ENCODE measurements at places on chromosomes 7 and 10.
A peak's percentile ranks its signal among the peaks of the same experiment; 100 is the strongest.

GRCh38 chr10:29816801-29817558 is 182.2 kb upstream of the SVIL start:
- no peak for DNase-seq

GRCh38 chr10:123043409-123043925 is 34.7 kb downstream of the ACADSB start:
- DNase-seq: no peak

DNA sequence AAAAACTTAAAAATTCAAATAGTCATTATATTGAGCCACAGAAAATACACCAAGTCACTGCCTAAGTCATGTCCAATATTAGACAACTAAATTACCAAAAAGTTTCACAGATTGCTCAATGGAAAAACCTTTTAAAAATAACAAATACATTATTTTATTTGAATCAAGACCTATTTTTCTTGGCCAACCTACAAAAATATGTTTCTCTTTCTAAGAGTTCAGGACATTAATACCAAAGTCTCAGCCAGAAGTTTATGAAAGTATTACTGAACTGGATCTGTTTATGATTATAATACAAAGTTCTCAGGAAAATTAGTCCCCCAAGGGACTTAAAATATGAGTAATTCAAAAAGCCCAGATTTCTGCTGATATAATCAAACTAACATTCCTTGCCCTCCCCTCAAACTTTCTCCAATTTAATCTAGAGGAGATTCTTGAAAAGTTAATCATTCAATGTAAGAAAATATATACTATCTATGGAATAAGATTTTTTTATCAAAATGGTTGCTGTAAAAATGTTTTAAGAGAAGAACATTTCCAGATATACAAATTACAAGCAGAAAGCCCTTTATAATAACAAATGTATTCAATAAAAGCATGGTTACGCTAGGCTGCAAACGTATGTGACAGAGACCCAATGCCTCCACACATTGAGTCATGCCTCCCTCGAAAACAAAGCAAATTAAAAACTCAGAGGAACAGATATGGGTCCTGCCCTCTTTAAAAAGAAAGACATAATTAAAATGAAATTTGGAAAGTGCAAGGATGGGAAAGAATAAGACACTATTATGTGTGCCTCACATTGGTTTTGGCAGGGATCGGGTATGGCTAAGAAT is 381.6 kb downstream of the PARD3 start:
- no peak for DNase-seq

DNA sequence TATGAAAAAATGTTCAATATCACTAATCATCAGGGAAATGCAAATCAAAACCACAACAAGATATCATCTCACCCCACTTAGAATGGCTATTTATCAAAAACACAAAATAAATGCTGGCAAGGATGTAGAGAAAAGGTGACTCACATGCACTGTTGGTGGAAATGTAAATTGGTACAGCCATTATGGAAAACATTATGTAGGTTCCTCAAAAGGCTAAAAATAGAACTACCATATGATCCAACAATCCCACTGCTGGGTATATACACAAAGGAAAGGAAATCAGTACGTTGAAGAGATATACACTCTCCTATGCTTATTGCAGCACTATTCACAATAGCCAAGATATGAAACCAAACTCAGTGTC is 50.2 kb downstream of the CDK1 start:
- no peak for DNase-seq

- no peak for DNase-seq
Observed at GRCh38 chr10:97190450-97190849, 4.7 kb upstream of the SLIT1 start.

DNA sequence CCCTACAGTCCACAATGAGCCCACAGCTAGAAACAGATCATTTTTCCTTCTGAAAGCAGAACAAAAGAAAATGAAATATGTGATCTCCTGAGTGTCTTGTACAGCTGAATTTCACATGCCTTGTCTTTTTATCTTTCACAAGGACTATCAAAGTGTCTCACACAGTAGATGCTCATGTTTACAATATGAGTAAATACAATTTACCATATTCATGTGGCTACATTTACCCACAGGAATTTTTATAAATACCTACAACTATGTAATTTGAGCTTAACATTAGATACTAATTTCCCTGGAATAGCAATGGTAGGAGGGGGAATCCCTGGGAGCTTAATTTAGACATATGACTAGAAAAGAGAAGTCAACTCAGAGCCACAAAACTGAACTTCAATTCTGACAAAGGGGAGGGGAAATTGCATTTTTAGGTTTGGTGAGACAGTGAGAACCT is 186.2 kb downstream of the MACC1 start:
- DNase-seq: no peak

- no peak for DNase-seq
Observed at GRCh38 chr7:3074459-3074821, 30.8 kb upstream of the CARD11 start.

- no peak for DNase-seq
Observed at GRCh38 chr7:110205899-110206298, 885.0 kb upstream of the LRRN3 start.

GRCh38 chr10:71771821-71772617 is 1.3 kb downstream of the VSIR start:
- no peak for DNase-seq

DNA sequence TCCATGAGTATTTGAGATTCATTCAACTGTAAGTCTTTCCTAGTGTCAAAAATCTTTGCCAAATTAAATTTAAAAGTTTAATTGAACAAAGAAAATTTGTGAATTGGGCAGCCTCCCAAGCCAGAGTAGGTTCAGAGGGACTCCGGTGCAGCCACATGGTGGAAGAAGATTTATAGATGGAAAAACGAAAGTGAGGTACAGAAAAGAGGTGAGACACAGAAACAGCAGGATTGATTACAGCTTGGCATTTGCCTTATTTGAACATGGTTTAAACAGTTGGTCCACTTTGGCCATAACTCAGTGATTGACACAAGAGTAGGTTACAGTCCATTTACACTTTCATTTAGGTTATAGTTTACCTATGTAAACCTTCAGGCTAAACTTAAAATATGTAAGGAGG is 465.8 kb downstream of the ARL4A start:
- no peak for DNase-seq

GRCh38 chr10:71090330-71090729 is 122.0 kb upstream of the UNC5B start:
- DNase-seq: no peak

GRCh38 chr10:132448248-132448731 is 51.3 kb downstream of the PWWP2B start:
- DNase-seq: no peak

DNA sequence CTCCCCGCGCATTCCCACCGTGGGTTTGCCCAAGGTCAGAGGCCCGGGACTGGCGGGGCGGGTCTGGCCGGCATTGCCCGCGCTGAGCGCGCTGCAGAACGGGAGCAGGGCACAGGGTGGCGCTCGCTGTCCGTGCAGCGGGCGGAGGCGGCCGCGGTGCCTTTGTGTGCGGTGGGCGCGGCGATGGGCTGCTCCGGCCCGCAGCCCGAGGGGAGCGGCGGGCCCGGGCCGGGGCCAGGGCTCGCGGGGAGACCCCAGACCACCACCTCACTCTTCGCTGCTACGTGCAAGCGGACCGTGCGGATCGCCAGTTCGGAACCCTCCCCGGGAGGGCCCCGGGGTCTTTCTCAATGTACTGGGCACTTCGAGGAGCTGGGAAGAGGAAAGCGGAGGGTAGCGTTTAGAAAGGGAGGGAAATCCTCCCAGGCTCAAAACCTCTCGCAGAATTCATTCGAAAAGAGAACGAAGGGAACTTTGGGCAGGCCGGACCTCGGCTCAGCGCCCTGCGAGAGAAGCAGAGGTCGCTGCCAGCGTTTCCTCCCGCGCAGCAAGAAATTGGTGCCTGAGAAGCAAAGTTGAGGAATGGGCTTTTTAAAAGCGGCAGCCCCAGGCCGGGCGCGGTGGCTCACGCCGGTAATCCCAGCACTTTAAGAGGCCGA is 8.5 kb downstream of the SP8 start:
- no peak for DNase-seq

- DNase-seq: no peak
Observed at GRCh38 chr7:84492098-84493034, 297.8 kb upstream of the SEMA3A start.

- DNase-seq: no peak
Observed at GRCh38 chr7:155644971-155645509, 579 bp downstream of the RBM33 start.

DNA sequence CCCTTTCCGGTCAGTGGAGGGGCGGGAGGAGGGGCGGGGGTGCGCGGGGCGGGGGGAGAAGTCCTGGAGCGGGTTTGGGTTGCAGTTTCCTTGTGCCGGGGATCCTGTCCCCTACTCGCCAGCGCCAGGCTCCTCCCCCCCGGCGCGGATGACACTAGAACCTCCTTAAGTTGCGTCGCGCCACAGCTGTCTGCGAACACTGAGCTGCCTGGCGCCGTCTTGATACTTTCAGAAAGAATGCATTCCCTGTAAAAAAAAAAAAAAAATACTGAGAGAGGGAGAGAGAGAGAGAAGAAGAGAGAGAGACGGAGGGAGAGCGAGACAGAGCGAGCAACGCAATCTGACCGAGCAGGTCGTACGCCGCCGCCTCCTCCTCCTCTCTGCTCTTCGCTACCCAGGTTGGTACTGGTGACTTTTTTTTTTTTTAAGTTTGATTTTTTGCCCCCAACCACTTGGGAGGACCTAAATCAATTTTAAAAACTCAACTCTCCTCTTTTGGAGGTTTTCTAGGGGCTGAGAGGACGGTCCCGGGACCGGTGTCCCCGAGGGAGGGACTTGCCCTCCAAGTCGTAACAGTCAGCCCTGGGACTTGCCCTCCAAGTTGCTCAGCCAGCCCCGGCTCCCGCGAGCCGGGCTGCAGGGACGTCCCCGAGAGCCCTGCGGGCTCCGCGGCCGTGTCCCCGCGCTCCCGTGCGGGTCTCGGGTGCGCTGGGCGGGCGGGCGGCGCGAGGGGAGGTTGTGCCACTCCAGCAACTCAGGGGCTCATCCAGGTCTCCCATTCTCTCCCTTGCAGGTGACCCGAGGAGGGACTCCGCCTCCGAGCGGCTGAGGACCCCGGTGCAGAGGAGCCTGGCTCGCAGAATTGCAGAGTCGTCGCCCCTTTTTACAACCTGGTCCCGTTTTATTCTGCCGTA is at the start of gene GATA3:
Gene GATA3 (plus strand): TSS at position 195 of the 914 bp plus-strand sequence. CDS start 968 bp downstream, outside the sequence.
- DNase-seq: peak; percentile 57

- no peak for DNase-seq
Observed at GRCh38 chr7:1669954-1670893, at the start of gene ELFN1. Gene ELFN1, plus strand, starts transcription at chr7:1670277. Its CDS starts 74,320 bp downstream, at chr7:1744597.

DNA sequence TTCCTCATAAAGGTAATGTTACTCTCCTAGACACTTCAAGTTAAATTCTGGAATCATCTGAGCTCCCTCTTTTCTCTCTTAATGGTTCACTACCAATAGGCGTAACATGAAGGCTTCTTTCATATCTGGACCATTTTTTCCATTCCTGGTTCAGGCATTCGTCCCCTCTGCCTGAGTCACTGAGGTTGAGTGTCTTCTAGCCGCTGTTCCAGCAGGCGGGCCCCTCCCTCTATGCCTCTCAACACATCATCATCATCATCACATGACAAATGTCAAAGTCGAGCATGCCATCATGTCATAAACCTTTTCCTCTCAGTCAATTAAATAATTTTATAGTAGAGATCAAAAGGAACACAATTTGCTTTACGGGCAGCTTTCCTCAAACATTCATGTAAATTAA is 168.9 kb upstream of the ASAH2 start:
- no peak for DNase-seq

GRCh38 chr7:94701555-94701973 is 45.6 kb upstream of the SGCE start:
- DNase-seq: no peak

DNA sequence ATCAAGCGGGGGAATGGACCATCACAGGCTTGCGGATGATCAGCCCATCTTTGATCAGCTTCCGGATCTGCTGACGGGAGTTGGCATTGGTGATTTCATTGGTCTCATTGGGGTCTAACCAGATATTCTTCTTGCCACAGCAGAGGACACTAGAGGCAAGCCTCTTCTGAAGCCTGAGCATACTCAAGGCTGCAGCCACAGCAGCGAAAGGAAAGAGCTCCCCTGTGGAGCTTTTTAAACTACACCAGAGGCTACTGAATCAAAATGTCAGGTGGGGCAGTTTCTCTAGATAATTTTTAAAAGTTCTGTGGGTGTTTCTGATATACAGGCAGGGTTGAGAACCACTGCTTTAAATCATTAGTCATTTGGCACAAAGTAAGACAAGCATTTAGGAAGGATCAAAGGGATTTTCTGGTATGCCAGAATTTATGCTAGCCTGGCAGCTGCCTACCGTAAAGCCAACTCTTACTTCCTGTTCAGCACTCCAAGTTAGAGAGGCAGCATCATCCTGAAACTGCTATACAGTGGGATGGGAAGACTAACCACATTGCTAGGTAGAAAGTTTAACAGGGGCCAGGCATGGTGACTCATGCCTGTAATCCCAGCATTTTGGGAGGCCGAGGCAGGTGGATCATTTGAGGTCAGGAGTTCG is 7.0 kb downstream of the NAPEPLD start:
- no peak for DNase-seq

GRCh38 chr7:33038639-33039038 is 23.9 kb downstream of the NT5C3A start:
- DNase-seq: no peak

- DNase-seq: no peak
Observed at GRCh38 chr10:78778444-78779338, 290.1 kb upstream of the ZMIZ1 start.

DNA sequence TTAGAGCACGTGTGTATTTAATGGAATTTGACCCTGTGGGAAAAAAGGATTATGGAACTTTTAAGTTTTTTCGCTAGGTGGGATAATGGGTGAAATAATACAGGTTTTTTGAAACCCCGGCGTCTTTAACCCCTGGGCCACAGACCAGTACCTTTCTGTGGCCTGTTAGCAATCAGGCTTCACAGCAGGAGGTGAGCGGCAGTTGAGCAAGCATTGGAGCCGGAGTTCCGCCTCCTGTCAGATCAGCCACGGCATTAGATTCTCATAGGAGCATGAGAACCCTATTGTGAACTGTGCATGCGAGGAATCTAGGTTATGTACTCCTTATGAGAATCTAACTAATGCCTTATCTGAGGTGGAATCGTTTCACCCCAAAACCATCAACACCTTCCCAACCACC is 28.6 kb downstream of the WAC start:
- DNase-seq: no peak

- DNase-seq: no peak
Observed at GRCh38 chr7:28088032-28088431, 92.6 kb downstream of the JAZF1 start.

Data from stimulated activated CD8-positive, alpha-beta memory T cell treated with anti-CD3 and anti-CD28 coated beads, Interleukin-12 subunit alpha, Interleukin-12 subunit beta, amount 100 ng/mL, for 4 hours (primary cell).